ENCODE measurements at places on chromosomes 1 and 21.

- no peak for DNase-seq
Measured at GRCh38 chr1:38334930-38335592, 288.5 kb upstream of the POU3F1 start.

GRCh38 chr1:231602673-231602984, 24.0 kb upstream of the DISC1 start:
- no peak for DNase-seq

- DNase-seq, result peak; percentile 53
Measured at GRCh38 chr1:167629681-167630567, at the start of gene RCSD1. Gene RCSD1 (plus strand): TSS chr1:167630232. CDS start chr1:167630424, 192 bp downstream.

- DNase-seq, result no peak
Measured at GRCh38 chr1:112818990-112819689, 104.0 kb upstream of the PPM1J start.

GRCh38 chr1:226788965-226789364, 49.9 kb upstream of the ITPKB start:
- no peak for DNase-seq

- DNase-seq, result no peak
Measured at GRCh38 chr1:218492874-218493273, 147.7 kb downstream of the TGFB2 start.

GRCh38 chr1:59367301-59368007, 70.6 kb downstream of the FGGY start:
- no peak for DNase-seq

- DNase-seq, result no peak
Measured at GRCh38 chr21:44954281-44954771, 14.5 kb downstream of the SLX9 start.

DNA sequence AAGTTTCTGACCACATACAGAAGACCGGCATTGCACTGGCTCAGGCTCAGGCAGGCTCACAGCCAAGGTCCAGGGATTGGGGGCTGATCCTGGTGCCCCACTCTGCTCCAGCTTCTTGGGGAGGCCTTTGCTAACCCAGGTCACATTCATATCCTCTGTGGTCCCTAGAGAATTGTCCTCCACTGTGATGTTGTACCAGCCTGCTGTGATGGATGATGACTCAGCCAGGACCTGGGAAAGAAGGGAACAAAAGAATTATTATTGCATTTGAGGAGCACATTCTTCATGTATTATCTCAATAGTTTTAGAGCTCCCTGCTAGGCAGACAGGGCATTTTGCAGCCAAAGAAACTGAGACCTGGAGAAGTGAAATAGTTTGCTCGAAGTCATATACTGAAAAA, 114.3 kb upstream of the ETV3 start:
- no peak for DNase-seq

DNA sequence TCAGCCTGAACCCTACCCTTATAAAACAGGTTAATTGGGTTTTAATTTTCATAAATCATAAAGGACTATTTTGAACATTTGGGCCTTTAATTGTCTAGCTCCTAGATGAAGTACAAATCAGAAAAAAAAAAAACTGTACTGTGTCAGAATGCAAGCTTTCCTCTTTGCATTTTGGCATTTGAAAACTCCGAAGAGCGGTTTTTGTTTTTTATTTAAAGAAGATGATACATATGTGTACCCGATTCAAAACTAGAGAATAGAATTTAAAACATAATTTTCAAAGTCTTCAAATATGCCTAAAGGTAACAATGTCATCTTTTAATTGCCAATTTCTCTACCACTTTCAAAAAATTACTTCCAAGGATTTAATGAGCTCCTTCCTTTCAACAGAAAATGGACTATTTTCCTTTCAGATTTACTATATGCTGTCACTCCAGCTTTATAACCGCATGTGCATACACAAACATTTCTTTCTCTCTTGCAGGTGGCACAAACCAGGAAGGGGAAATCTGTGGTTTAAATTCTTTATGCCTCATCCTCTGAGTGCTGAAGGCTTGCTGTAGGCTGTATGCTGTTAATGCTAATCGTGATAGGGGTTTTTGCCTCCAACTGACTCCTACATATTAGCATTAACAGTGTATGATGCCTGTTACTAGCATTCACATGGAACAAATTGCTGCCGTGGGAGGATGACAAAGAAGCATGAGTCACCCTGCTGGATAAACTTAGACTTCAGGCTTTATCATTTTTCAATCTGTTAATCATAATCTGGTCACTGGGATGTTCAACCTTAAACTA, 33.7 kb downstream of the MRPL39 start:
- no peak for DNase-seq

GRCh38 chr1:67791686-67792085, 41.6 kb downstream of the GNG12 start:
- no peak for DNase-seq

GRCh38 chr1:33008051-33008914, 28.4 kb downstream of the AK2 start:
- DNase-seq, result no peak

- peak; percentile 58 for DNase-seq
Measured at GRCh38 chr1:160951443-160952128, 3.0 kb downstream of the ITLN2 start.

Data from natural killer cell (primary cell).